CD4-positive, alpha-beta T cell treated with Interleukin-17A for 1 hour (primary cell): ENCODE measurements at places on chromosomes 13 and 19.

DNA sequence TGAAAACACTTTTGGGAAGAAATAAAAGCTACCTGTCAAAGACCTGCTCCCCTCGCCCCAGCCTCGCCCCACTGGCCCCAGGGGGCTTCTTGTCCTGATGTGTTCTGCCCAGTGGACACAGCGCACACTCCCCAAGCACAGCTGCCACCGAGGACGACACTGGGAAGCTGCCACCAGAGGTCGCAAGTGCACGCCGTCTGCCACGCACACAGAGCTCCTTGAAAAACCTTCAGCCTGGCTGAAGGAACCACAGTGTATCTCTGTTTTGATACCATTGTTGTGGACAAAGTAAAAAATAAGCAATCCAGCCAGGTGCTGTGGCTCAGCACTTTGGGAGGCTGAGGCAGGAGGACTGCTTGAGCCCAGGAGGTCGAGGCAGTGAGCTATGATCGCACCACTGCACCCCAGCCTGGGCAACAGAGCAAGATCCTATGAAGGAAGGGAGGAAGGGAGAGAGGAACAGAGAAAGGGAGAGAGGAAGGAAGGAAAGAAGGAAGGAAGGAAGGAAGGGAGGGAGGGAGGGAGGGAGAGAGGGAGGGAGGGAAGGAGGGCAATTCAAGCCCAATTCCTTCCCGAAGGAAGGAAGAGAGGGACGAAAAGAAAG, 57.3 kb downstream of the CEBPG start:
- peak; percentile 62 for DNase-seq

- no peak for DNase-seq
Observed at GRCh38 chr13:97335488-97336134, 98.4 kb upstream of the RAP2A start.

DNA sequence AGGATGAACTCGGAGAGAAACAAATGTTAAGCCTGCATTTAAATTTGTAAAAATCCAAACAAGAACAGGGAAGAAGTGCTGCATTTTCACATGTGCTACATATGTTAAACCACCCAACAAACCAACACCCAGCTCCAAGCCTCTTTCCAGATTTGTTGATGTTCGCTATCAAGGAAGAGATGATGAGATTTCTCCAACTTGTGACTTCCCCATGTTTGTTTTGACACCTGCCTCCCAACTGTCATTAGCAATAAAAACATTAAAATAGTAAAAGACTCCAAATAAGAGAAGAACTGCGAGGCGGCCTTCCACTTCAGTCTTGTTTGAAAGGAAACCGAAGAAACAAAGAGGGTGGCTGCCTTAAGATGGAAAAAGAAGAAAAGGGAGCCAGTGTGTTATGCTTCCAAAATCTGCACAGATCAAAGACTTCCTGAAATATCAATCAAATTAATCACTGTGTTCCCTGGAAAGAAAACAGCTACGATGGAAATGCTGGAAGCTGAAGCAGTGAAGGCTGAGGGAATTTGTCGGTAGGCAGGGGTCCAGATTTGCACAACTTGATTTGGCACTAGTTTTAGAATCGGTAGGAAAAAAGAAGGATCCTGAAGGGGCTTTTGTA, 14.0 kb upstream of the GGACT start:
- no peak for DNase-seq

DNA sequence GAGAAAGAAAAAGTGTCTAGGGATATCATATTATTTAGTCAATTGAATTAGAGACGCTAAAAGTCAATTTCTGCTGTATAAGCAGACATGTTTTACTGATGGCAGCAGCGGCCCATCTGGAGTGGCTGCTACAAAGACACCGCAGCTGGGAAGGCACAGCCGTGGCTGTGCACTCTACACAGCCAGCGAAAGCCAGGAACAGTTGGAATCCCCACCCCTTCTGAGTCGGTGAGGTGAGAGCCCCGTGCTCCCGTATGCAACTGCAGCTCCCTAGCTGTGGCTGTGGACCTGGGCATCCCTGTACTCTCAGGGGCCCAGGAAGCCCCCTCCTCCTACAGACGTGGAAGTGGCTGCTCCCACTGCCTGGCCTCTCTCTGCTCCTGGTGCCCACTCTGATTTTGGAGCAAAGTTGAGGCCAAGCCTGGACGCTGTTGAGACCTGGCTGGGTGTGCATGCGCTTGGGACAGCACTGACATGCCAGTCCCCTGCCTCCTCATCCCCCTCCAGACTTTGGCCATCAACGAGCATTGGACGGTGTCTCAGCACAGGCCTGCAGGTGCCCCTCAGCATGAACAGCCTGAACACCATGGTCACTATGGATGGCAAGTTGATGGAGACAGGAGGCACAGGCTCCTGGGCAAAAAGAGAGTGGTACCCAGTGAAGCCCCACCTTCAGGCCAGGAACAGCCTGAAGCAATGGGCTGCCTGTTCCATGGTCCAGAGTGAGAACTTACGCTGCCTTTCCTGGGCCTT, 944.0 kb upstream of the MIR17HG start:
- no peak for DNase-seq

DNA sequence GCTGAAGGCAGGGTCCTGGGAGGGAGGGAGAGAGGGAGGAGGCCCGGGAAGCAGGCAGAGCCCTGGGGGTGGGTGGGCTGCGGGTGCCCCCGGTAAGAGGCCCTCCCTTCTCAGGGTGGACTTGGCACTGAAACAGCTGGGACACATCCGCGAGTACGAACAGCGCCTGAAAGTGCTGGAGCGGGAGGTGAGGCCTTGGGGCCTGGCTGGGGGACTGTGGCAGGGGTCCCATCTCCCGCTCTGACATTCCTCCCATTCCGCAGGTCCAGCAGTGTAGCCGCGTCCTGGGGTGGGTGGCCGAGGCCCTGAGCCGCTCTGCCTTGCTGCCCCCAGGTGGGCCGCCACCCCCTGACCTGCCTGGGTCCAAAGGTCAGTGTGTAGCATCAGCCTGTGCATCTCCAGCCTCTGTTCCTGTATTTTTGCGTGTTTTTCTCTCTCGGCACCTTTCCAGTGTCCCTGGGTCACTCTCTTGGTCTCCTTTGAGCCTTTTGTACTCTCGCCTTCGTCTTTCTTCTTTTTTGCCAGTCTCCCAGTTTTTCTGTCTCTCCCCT, 53.4 kb downstream of the TRPM4 start:
- DNase-seq: no peak

DNA sequence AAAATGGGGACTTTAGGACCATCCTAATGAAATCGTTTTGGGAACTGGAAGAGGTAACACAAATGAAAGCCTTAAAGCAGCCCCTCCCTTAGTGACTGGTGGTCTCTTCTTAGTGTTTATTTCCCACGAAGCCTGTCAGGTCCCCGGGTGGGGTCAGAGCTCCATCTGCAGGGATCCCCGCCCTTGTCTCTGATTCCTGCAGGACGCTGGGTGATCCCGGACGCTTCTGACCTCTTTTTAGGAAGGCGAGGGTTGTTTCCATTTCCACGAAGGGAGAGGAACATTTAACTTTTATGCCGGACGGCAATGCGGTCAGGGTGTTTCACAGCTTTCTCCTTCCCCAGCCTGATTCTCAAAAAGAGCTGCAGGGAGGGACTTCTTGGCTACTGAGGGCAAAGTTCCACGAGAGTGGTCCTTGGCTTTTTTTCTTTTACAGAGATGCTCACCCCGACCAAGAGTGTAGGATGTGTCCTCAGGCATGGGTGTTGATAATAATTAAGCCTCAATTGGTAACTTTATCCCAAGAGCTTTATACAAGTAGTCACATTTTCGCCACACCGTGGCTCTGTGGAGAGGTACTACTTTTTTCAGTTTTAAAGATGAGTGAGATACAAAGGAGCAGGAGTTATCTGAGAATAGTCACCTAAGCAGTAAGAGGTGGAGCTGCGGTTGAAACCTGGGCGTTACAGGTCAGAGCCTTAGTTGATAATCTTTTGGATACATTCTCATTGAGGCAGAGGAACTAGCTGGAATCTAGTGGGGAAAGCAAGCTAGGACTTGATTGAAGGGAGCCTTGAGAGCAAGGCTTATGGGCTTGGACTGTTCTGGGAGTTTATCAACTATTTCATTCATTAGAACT, 813 bp downstream of the ZNF284 start:
- DNase-seq: no peak

GRCh38 chr13:23202383-23202782, 21.6 kb downstream of the SGCG start:
- no peak for DNase-seq

DNA sequence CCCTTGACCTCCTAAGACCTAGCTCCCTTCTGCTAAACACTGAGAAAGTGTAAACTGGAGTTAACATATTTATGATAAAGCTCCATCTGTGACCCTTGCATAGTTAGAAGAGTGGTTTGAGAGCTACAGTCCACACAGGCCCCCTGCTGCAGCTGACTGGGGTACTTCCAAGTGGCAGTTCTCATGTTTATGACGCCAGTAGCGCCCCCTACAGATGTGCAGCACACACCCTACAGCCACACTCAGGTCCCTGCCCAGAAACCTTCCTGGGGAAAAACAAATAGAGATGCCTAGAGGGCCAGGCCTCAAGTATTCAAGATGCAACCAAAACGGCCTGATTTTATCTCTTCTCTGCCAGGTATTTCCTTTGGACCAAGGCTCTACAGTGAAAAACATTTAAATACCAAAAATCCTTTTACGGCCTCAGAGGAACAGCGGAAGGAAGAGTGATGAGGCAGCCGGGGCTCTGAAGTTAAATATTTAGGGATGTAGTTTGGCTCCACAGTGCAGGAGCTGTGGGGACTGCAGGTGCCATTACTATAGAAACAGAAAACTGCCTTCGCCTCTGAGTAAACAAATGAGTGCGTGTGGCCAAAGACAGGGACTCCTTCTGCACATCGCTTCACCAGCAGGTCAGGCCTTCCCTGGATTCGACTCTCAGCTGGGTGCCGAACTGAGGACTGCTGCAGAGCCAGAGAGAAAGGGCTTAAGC, 553.1 kb downstream of the EFNB2 start:
- DNase-seq: no peak

- no peak for DNase-seq
Observed at GRCh38 chr13:112895521-112896465, 73.2 kb upstream of the MCF2L start.

GRCh38 chr13:23320926-23321534, 112.5 kb downstream of the SACS start:
- DNase-seq: peak; percentile 2

- DNase-seq: no peak
Observed at GRCh38 chr13:51758691-51759090, 45.3 kb downstream of the DHRS12 start.

DNA sequence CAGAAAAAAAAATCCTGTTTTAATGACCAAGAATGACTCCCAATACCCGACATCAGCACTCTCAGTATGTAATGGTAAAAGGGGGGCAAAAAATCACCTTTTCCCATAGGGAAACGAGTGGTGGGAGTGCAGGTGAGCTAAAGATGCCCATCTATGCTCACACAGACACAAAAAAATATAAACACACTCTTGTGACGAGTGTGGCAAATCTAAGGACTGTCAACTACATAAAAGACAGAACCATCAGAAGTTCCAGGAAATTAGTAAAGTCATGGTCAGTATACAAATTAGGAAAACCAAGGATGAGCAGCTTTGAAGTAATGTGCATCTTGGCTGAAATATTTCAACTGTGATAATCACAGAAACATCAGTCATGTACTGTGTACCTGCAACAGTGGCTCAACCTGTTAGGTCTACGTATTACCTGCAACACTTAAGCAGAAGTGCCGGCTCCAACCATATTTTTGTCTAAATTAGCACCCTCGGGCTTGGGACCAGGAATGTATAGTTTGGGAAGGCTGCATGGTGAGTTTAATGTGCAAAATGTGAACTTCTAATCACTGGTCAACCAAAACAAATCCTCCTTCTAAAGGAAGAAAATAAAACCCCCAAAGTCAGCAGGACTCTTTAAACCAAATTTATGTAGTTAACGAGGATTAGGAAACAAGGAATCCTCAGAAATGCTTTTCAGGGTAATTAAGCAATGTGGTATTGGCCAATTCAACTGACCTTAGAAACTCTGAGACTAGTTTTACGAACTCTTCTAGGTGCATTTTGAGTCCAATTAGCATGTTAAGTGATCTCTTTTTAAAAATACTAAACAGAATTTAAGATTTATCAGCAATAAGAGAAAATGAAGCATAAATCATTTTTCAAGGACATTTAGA, 24.3 kb downstream of the ANKRD10 start:
- DNase-seq: no peak

- no peak for DNase-seq
Observed at GRCh38 chr13:30165796-30166195, 141.6 kb downstream of the KATNAL1 start.

- no peak for DNase-seq
Observed at GRCh38 chr13:112331675-112332074, 44.5 kb upstream of the SPACA7 start.

DNA sequence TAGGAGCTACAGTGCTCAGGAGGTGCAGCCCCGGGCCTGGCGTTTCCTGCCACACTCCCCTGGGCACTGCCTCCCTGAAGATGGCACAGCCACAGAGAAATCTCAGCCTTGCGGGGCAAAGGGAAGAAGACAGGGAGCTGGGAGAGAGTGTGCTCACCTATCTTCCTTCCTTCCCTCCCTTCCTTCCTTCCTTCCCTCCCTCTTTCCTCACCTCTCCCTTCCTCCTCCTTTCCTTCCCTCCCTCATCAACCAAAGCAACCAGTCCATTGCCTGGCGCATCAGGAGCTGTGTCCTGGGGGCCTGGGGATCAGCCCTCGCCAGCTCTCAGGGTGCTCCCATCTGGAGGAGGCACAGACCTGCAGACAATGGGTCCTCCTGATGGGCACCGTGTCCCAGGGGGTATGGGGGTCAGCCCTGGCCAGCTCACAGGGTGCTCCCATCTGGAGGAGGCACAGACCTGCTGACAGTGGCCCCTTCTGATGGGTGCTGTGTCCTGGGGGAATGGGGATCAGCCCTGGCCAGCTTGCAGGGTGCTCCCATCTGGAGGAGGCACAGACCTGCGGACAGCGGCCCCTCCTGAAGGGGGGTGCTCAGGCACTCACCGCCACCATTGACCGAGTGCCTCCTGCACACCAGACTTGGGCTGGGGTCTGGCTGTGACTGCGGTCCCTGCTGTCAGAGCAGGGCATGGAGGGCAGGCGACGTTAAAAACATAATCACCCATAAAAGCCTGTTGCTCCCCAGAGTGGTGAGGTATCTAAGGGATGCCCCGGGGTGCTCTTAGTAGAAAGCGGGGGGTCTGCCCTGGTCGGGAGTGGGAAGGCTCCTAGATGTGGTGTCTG, 120.2 kb downstream of the URI1 start:
- DNase-seq: no peak

GRCh38 chr13:49220856-49221589, 885 bp downstream of the MLNR start:
- no peak for DNase-seq

- no peak for DNase-seq
Observed at GRCh38 chr19:3614858-3615505, 8.3 kb upstream of the TBXA2R start.
